ENCODE measurements at places on chromosomes 7 and 10. TPM values are rescaled to one million over a fixed set of nuclear protein-coding genes. Genes with fewer than 3 reads are reported as not detected.

GRCh38 chr7:42736931-42737330 lies 174.9 kb downstream of the C7orf25 start:
- no peak overlapping the region for H3K4me3 ChIP-seq
- no peaks in the 10 kb centered on the region for H3K4me1 ChIP-seq
- DNase-seq, result no peak
- no peaks in the 10 kb centered on the region for H3K36me3 ChIP-seq
- H3K27me3 ChIP-seq, result no peaks in the 10 kb centered on the region

DNA sequence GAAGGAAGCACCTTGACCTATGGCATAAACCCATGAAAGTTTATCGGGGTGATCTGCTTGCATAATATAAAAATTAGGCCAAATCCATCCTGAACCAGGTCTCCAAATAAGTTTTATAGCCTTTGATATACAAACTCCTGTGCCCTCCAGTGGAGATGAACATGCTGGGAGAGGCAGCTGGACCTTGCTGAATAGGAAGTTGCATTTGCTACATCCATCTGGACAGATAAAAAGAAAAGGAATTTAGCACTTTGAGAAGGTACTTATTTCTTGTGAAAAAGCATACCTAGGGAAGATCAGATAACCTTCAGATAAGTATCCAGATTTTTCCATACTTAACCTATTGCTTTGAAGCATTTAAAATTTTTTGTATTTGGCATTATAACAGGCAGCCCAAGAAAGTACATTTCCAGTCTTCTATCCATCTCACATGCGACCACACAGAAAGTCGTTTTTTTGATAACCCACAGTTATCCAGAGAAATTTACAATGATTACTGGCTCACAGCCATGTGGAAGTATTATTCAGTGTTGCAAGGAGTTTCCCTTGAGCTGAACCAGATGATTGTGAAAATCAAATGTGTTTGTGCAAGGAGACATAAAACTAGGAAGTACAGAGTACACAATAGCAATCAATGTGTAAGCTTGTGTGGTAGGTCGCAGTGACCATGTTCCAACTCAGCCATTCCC lies 124.4 kb upstream of the STK17A start:
- no peak overlapping the region for H3K4me3 ChIP-seq
- DNase-seq, result no peak
- no peak overlapping the region for H3K27ac ChIP-seq
- H3K36me3 ChIP-seq, result no peaks in the 10 kb centered on the region
- H3K27me3 ChIP-seq, result no peaks in the 10 kb centered on the region

POLR2J2 gene
- total RNA-seq, result 2.9 TPM

HDAC9 gene
- 3.0 TPM for total RNA-seq

DNA sequence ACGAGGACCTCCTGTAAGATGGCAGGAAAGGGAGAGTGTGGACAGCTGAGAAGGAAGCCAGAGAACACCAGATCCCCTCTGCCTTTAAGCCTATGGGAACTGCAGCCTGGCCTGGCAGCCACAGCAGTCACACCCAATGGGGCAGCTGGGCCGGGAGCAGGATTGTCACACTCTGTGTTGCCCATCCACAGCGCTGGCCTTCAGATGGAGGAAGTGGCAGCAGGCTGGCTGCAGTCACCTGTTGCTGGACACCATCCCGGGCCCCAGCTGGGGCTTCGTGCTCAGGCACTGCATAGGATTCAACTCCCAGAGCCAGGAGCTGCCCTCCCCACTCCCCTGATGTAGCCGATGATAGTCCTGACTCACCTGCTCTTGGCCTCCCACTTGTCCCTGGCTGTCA lies 114.4 kb downstream of the COL13A1 start:
- no peak overlapping the region for H3K27ac ChIP-seq
- H3K4me3 ChIP-seq, result no peak overlapping the region
- no peak for DNase-seq
- H3K27me3 ChIP-seq, result no peaks in the 10 kb centered on the region
- peaks cover 12% of the 10 kb centered on the region for H3K4me1 ChIP-seq
- H3K36me3 ChIP-seq, result no peaks in the 10 kb centered on the region

ZDHHC6 gene
- total RNA-seq, result 10.3 TPM

DNA sequence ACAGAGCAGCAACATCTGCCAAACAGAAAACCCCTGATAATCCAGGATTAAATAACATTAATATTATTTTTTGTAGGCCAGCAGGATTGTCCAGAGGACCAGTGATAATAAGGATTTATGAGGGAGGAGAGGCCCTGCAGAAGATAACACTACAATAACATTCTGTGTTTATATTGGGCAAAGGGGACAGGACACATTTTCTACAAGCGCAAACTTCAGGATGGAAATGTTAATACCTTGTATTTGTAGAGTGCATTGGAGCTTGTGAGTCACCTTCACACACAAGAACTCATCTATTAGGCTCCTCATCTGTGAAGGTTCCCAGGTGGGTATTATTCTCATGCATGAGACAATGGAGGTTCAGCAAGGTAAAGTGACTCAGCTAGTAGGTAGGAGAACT lies 51.0 kb downstream of the BAMBI start:
- H3K4me1 ChIP-seq, result no peaks in the 10 kb centered on the region
- DNase-seq, result no peak
- no peak overlapping the region for H3K27ac ChIP-seq
- H3K4me3 ChIP-seq, result no peak overlapping the region

DNA sequence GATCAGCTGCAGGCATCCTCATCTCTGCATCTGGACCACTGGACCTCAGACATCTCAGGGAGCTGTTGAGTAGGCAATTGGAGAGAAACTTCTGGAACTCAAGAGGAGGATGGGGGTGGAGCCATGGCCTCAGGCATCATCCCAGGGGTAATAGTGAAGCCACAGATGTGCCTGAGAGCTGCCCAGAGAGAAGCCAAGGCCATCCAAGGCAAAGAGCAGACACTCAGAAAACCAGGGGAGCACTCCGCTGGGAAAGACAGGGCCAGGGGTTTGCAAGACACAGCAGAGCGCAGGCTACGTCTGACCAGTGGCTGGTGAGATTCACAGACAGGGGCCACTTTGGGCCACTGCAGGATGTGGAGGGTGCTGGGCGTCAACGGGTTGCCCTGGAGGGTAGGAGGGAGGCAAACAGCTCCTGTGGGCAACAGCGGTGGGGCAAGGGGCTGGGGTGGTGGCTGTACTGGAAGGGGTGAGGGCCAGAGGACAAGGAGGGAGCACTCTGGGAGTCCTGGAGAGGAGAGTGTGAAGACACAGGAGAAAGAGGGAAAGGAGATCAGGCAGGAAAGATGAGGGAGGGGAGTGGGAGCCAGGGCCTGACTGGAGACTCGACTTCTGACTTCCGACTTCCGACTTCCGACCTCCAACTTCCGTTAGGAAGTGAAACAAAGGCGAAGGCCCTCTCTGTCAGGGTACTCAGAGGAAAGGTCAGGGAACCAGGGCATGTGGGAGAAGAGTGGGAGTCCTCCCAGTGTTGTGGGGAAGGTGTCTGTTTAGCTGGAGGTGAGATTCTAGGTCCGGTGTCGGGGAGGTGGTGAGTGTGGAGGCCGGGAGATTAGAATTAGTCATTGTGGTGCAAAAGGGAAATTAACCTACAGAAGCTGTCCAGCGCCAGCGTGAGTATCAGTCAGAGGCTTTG lies 69.7 kb upstream of the ANTXRL start:
- no peaks in the 10 kb centered on the region for H3K36me3 ChIP-seq
- DNase-seq, result no peak
- H3K27me3 ChIP-seq, result no peaks in the 10 kb centered on the region
- H3K4me1 ChIP-seq, result no peaks in the 10 kb centered on the region

ZNF239 gene
- total RNA-seq, result 4.3 TPM

TFR2 gene
- total RNA-seq, result 1.0 TPM

DNA sequence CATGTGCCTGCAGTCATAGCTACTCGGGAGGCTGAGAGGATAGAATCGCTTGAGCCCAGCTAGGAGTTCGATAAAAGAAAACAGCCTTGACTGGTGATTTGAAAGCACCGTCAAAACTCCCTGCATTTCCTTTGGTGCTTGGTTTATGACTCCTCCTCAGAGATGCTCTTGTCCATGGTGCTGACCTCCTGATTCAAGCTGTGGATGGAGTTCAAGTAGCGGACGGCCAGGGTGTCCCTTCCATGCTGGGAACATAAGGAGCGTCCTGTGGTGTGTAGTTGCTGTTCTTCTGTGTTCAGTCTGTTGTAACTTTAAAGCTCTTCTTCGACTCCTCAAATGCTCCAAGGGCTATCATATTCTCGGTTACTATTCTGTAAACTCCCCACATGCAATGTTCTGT lies 382.5 kb upstream of the KIAA1217 start:
- no peak for DNase-seq
- H3K27me3 ChIP-seq, result no peaks in the 10 kb centered on the region
- H3K27ac ChIP-seq, result no peak overlapping the region
- no peaks in the 10 kb centered on the region for H3K4me1 ChIP-seq
- H3K4me3 ChIP-seq, result no peak overlapping the region
- no peaks in the 10 kb centered on the region for H3K36me3 ChIP-seq

DNA sequence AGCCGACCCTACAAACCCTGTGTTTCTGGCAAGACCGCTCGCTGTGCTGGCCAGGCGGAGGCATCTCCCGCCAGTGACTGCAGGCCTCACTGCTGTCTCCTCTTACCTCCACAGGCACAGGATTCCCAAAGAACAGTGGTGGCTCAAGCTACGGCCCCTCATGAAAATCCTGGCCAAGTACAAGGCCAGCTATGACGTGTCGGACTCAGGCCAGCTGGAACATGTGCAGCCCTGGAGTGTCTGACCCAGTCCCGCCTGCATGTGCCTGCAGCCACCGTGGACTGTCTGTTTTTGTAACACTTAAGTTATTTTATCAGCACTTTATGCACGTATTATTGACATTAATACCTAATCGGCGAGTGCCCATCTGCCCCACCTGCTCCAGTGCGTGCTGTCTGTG lies 36.2 kb downstream of the PITRM1 start:
- peaks cover 24% of the 10 kb centered on the region for H3K4me1 ChIP-seq
- peak overlapping the region; percentile 91 for H3K27ac ChIP-seq
- no peak for DNase-seq
- H3K4me3 ChIP-seq, result peak overlapping the region; percentile 26
- peaks cover 67% of the 10 kb centered on the region for H3K36me3 ChIP-seq

GRCh38 chr7:105800849-105801534 lies 75.4 kb downstream of the ATXN7L1 start:
- H3K36me3 ChIP-seq, result no peaks in the 10 kb centered on the region
- H3K4me3 ChIP-seq, result no peak overlapping the region
- no peak overlapping the region for H3K27ac ChIP-seq
- no peaks in the 10 kb centered on the region for H3K27me3 ChIP-seq

OR6B1 gene
- total RNA-seq, result not detected
